A549 (cell line): ENCODE measurements at places on chromosomes 11 and 22.

DNA sequence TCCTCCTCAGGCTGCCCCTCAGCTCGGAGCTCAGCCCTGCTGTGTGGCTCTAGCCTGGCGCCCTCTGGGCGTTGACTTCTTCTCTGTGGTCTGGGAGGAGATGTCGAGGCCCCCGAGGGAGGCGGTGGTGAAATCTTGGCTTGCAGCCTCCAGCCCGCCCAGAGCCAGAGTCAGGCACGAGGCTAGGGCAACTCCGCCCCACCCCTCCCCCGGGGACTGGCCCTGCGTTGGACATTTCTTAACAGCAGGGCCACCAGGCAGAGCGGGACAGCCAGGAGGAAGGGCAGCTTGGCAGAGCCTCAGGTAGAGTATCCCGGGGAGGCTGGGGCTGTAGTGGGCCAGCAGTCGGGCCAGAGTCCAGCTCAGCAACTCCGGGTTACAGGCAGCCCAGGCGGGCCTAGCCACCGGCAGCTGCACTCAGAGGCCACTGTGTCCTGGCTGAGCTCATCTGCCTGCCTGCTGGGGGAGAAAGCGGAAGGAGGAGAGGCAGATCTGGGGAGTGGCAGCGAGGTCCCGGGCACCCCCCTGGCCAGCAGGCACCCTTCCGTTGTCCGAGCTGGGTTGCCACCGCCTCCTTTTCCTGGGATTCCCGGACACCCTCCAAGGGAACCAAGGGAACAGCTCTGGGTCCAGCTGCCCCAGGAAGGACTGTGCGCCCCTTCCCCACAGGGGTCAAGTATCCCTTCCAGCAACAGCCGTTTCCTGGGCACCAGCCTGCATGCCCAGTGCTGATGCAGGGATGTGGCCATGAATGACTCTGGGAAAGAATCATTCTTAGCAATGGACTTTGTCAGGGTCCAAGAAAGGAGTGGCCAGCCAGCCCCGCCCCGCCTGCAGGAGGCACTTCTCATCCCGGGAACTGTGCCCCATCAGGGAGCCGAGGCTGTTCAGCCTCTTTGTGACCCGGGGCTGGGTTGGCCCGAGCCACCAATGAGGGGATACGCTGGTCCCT is at the start of gene ALDH3B1:
ALDH3B1 (plus strand) TSS at position 238 of the 952 bp plus-strand sequence. CDS start 4,971 bp downstream, outside the sequence.
- DNase-seq = peak; percentile 97

DNA sequence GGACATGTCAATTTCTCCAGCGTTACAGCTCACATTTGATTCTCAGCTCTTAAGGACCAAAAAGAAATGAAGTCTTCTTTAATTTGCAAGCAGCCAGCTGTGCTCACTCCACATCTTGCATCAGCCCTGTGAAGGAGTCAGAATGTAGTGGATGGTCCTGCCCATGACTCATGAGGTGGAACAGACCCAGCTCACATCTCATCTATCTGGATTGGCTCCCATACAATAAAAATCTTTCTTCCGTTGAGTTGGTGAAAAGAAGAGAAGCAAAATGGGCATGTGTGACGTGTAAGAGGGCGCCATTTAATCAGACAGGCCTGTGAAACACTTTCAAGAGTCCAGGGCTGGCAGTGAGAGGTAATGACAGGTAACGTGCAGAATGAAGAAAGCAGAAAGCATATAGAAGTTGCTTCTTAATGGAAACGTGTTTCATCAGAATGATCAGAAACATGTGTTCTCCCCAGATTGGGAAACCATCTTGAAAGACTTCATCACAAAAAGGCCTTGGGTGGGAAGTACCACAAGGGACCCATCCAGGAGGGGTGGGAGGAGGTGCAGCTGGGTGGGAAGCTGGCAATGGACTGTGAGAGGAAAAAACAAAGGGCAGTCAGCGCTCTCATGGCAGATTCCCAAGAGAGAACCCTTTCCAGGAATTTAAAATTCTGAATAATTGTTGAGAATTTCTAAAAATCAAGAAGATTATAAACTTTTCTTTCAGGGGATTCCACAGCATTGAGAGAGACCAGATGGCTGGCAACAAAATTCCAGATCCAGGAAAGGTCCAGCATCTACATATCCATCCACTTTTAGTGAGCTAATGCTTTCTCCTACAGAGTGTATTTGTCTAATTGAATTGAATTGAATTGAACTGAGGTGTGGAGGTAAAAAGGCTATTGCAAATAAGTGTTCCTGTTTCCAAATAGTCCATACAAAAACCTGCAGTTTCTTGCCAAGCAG is 57.0 kb downstream of the ETS1 start:
- no peak for DNase-seq

DNA sequence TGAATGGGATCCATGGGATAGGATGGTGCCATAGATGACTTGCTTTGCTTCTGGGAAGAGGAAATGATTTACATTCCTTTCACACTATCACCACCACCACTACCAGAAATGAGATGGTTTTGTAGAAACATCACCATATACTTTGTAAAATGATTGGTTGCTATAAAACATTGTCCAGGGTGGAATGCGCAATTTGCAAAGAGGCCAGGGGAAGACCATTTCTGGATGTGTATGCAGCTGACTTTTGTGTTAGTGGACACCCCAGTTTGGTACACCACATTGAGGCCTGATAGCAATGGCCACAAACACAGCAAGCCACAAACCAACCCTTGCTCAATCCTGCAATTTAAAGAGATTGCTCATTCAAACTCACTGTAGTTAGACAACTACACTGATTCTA is 56.7 kb upstream of the RCN1 start:
- DNase-seq = no peak

GRCh38 chr22:37806409-37807333 is 1.1 kb upstream of the GCAT start:
- no peak for DNase-seq

DNA sequence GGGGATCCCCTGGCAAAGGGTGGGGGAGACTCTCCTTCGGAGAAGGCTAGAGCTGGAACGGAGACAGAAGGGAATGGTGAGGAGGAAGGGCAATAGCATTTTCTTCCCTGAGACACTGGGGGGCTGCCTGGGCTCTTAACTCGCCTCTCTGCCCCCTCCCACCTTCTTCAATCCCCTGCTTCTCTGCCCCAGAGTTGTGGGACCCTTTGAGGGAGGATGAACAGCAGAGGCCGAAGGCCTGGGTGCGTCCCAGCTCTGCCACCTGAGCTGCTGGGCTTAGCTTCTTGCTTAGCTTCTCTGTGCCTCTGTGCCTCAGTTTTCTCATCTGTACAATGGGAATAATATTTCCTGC is 72.4 kb downstream of the RTL6 start:
- no peak for DNase-seq

DNA sequence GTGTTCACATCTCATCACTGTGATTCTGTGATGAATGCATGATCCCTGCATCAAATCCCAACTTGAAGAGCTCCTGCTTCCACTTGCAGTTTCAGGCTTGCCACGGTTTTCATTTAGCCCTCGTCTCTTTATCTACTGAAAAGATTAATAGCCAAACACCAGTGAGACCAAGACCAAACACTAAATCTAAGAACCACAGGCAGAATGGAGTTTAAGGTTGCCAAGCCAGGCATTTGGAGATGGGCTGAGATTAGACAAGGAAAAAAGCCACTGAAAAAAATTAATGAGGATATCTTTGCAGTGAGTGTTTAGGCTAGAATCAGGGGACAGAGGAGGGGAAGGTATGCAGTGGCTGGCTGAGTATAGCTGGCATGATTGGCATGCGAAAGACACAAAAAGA is 227.2 kb upstream of the BLID start:
- DNase-seq = no peak

DNA sequence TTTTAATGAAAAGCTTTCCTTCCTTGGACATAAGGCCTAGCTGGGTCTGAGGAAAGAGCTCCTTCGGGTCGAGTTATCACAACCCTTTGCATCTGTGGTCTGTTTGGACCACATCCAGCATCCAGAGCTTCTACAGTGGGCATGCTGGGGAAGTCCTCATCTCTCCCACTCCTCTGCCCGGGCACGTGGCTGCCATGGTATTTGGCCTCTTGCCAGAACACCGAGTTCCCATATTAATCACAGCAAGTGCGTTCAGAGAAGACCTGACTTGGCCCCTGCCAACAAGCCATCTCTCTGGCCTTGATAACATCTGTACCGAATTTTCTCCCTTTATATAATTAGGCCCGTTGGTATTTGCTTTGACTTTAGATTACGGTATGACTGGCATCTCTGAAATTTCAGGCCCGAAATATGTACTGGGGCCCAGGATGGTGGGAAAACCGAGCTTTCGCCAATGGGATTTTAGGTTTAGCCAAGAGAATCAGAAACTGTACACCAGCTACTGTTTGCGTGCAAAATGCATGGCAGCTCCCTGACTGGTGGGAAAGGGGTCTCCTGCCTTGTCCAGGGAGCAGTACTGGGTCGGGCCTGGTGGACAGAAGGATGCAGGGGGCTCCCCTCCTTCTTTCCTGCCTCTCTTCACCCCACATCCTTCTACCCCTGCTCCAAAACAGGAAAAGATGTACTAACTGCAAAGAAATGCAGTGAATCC is 90.0 kb downstream of the MICAL2 start:
- DNase-seq = no peak

DNA sequence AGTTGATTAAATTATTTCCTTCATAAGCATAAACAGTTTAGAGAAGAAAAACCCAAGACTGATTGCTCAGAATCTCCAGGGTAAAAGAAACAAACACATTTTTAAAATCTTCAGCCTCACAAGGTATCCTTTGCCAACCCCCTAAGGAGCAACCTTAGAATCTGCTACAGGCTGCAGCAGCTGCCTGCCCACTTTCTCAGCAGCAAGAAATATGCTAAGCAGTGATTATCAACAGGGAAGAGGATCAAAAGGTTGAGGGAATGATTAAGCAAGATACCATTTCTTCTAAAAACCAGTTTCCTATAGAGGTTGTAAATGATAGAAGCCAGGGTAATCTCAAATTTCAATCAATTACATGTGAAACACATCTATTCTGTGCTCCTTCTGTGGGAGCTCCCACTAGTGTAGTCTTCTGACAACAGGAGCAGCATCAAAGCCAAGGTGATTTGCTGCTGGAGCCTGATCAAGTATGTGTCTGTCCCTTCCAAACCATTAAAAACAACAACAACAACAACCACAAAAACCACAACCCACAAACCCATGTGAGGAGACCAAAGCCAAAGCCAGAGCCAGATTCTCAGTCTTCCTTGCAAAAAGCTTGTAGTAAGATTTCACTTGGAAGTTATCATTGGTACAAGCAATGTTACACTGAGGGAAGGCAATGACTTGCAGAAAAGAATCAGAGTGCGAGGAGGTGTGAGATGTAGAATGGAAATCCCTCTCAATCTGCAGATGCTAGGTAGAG is 761.2 kb downstream of the DLG2 start:
- DNase-seq = no peak

DNA sequence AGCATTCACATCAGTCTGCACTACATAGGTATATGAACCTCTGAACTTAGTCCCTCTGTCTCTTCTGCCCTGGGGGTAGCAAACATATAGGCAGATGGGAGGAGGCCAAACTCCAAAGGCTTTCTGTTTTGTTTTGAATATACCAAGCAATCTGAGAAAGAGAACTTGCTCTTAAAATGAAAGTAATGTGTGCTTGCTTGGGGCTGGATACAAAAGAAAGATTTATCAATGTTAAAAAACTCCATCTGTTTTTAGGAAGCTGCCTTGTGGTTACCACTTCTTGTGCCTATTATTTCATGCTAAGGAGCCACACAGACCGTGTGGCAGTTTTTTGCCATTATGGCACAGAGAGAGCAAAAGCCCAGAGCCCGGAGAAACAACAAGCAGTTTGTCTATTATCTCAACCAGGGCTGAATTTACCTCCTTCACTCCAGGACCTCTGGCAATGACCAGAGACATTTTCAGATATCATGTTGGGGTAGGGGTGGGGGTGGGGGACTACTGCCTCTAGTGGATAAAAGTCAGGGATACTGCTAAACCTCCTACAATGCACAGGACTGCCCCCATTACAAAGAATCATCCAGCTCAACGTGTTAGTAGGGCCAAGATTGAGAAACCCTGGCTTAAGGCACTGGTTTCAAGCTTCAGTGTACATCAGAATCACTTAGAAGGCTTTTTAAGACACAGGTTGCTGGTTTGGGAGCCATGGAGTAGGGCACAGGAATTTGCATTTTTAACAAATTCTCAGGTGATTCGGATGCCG is 124.2 kb downstream of the APIP start:
- no peak for DNase-seq
